ENCODE measurements at places on chromosomes 11 and 22.

DNA sequence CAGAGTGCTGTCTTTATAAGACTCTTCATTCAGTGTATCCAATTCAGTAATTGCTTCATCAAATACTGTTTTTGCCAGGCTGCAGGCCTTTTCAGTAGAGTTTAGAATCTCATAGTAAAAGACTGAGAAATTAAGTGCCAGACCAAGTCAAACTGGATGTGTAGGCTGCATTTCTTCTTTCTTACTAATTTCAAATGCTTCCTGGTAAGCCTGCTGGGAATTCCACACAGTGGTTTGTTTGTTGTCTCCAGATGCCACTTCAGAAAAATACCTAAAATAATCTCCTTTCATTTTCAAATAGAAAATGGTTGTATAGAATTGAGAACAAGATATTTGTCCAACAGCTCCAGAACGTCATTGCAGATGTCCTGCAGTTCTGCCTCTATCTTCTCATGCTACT lies 34.7 kb downstream of the LDHAL6A start:
- no peak for DNase-seq

DNA sequence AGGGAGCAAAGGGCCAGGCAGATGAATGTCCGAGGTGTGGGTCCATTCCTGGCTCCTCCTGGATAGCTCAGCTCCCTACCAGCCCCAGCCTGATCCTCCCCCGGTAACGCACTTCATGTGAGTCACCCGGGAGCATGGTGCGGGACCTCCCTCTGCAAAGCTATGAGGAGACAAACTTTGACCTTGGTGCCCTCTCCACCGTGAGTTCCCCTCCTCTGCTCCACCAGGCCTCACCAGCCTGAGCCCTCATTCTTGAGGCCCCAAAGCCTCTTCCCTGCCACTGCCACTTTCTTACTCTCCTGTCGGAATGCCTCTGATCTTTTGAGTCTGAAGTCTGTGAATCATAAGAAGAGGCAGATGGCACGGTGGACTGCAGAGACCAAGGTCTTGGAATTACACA lies 37.4 kb upstream of the CD82 start:
- no peak for DNase-seq

GRCh38 chr11:8598506-8598905 lies 4.5 kb upstream of the STK33 start:
- no peak for DNase-seq

GRCh38 chr11:23554002-23554401 lies 693.7 kb upstream of the CCDC179 start:
- no peak for DNase-seq

DNA sequence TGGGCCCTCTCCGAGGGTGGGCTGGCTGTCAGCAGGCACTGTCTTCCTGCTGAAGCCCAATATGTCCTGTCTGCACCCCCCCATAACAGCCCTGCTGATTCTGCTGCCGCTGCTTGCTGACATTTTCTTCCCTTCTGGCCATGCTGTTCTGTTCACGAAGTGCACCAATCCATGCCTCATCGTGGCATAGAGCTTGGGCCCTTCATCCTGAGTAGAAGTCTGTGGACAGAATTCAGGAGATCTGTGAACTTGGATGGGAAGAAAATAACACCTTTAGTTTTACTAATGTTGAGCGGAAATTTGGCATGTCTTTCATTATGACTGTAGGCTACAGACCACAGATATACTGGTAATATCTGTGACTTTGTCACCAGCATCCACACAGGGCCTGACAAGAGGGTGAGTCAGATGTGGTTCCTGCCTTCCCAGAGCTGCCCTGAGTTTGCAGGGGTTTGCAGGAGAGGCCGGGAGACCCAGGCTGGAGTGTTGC lies 14.1 kb upstream of the KIAA0930 start:
- no peak for DNase-seq

DNA sequence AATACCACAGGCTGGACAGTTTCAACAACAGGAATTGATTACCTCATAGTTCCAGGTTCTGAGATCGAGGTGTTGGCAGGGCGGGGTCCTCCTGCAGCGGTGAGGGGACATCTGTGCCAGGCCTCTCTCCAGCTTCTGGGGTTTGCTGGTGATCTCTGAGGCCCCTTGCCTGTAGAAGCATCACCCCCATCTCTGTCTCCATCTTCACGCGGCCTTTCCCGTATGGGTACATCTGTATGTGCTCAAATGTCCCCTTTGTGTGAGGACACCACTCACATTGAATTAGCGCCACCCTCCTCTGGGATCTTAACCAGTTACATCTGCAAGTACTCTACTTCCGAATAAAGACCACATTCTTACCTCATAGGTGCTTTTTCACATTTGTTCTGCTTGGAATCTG lies 1029.9 kb downstream of the BRD1 start:
- DNase-seq = no peak

- no peak for DNase-seq
Observed at GRCh38 chr22:20414450-20414849, 20.5 kb downstream of the ZNF74 start.

DNA sequence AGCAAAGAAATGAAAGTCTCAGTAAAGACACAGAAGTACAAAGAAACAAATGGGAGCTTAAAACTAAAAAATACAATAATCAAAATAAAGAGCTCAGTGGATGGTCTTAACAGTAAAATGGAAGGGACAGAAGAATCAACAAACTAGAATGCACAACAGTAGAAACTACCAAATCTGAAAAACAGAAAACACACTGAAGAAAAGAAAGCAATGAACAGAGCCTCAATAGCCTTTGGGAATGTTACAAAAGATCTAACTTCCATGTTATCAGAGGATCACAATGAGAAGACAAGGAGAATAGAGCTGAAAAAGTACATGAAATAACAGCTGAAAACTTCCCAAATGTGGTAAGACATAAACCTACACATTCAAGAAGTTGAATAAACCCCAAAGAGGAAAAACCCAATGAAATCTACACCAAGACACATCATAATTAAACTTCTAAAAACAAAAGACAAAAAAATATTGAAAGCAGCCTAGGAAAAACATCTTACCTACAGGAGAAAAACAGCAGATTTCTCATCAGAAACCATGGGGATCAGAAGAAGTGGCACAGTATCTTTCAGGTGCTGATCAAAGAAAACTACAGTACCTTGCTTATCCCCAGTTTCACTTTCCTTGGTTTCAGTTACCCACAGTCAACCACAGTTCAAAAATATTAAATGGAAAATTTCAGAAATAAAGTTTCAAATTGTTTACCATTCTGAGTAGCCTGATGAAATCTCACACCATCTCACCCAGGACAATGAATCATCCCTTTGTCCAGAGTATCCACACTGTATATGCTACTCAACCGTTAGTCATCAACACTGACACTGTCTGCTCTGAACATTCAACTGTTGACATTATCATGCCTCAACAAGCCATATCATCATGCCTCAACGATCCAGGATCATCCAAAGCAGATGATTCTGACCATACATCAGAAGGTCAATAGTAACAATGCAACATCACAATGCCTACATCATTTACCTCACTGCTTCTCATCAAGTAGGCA lies 22.2 kb downstream of the RRAS2 start:
- DNase-seq = no peak

DNA sequence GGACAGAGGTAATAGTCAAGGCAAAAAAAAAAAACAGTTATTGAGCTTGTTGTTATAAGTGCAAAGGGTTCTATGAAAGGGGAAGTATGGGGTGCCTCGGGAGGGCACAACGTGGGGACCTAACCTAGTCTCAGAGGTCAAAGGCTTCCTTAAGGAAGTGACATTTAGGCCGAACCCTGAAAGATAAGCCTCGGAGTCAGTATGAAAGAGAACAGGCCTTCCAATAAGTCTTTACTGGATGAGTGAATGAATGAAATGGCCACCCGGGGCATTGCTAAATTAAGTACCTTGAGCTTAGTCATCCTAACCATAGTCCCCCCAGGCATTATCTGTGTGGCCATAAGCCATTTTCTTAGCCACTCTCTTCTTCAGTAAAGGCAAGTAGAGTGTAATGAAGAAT lies 19.7 kb downstream of the FLI1 start:
- DNase-seq = no peak

DNA sequence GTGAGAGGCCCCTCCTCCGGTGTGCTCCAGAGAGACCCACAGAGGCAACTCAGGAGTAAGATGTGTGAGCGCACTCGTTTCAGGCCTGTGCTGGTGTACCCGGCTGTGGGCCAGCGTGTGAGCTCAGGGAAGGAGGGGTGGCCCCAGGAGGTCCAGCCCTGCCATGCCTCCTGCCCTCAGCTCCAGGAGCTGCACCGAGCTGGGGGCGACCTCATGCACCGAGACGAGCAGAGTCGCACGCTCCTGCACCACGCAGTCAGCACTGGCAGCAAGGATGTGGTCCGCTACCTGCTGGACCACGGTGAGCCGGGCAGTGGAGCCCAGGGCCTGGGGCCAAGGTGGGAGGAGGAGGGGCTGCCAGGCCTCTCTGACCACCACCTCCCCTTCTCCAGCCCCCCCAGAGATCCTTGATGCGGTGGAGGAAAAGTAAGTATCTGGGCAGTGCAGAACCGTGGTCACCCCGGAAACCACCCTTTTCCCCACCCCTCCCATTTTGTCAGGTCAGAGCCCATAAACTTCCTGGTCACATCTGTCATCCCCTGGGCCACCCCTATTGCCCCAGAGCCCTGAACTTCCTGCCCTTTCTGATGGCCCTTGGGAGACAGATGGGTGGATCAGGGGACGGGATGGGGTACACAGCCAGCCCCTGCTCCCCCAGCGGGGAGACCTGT lies 2.5 kb upstream of the MDK start:
- DNase-seq = no peak

DNA sequence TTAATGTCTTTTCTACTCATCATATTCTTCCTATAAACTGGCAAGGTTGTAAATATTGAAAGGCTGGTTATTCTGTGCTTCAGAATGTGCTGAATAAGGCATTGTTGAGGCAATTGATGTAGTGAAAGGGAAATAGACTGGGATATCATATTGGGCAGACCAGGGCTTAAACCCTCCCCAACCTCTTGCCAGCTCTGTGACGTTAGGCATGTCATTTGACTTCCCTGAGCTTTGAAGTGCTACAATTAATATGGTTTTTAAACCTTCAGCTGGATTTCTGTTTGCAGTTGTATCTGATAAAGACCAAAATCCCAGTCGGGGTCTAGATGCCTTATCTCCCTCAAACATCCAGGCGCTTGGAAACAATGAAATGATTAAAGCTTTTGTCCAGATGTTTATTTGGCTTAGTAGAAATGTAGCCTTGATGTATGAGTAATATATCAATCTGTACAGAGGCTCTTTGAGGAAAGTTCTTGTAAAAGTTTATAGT lies 208.1 kb downstream of the DBX1 start:
- no peak for DNase-seq

DNA sequence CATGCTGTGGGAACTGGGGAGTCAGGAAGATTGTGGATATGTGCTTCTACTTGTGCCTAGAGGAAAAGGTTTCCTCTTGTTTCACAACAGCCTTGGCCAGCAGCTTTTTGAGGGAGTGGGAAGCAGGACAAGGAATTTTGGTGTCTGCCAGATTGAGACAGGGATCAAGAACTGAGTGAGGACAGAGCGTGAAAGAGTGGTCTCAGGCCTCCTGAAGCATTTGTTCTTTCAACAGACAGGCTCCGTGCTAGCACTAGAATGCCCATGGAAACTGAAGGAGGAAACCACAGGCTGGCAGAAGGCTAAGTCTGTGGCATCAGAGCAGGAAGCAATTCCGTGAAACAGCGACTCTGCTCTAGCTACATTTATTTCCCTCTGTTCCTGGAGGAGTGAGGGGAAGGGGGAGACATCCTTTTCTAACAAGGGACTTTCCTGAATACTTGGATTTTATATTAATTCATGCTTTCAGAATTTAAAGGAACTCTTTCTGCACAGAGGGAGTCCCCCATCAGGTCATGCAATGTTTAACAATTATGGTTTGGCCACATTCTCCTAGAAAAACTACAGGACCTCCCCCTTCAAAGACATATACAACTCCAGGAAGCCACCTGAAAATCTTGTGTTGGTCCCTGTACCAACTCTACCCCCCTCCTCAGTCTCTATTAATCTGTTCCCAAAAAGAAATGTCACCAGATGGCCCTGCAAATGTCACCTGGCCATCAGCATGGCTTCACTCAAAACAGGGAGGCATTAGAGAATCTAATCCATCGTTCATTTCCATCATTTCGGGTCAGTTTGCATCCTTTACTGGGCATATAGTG lies 96.1 kb downstream of the SYT9 start:
- DNase-seq = no peak

DNA sequence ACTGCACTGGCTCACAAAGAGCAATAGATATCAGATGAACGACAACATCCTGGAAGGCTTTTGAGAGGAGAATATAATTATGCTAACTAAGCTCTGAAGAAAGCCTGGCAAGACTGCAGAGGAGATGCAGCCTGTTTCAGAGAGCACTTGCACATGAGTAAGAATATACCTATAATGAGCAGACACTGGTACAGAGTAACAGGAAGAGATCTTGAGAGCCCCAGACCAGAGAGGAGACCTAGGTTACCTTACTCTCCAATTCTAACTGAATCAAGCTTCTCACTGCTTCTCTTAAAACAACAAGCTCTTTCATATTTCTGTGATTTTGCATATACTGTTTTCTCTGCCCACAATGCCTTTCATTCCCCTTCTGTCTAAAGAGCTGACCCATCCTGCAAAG lies 66.5 kb downstream of the FAM168A start:
- no peak for DNase-seq

- no peak for DNase-seq
Observed at GRCh38 chr11:66915046-66915832, 42.9 kb downstream of the PC start.

- DNase-seq = no peak
Observed at GRCh38 chr11:8268530-8269400, 5.1 kb upstream of the LMO1 start.

DNA sequence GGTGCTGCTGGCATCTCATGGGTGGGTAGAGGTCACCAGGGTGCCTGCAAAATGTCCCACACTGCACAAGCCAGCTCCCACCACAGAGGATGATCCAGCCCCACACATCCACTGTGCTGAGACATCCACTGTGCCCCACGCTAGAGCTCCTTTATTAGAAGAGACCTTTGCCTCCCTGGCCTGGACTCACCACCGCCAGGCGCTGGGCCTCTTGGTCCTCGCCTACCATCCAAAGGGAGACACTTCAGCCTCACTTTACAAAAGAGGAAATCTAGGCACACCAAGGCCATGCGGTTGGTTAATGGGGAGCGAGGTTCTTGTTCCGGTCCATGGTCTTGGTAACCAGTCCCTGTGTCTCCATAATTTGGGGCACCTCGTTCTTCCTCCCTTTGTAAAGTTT lies 3.4 kb upstream of the ANO1 start:
- DNase-seq = no peak

GRCh38 chr11:102662607-102663006 lies 37.5 kb upstream of the MMP20 start:
- no peak for DNase-seq

- DNase-seq = no peak
Observed at GRCh38 chr22:30826670-30827355, 132.1 kb downstream of the OSBP2 start.

All from stimulated activated CD4-positive, alpha-beta T cell treated with anti-CD3 and anti-CD28 coated beads, Interleukin-1b, Interleukin-23, amount 100 ng/mL, for 4 hours (primary cell).